ENCODE measurements at places on chromosomes 7 and 10.

GRCh38 chr10:97656777-97657176 is 16.3 kb downstream of the PI4K2A start:
- DNase-seq: no peak

GRCh38 chr7:128916643-128916915 is 6.1 kb upstream of the KCP start:
- DNase-seq: no peak

GRCh38 chr10:810351-810846 is 120.9 kb upstream of the DIP2C start:
- DNase-seq: no peak

- no peak for DNase-seq
Observed at GRCh38 chr7:155979566-155979965, 167.3 kb upstream of the SHH start.

All from stimulated activated CD4-positive, alpha-beta T cell treated with anti-CD3 and anti-CD28 coated beads, Interleukin-12 subunit alpha, Interleukin-12 subunit beta, amount 100 ng/mL, for 4 hours (primary cell).